ENCODE measurements at places on chromosomes 3 and 15.
A peak's percentile ranks its signal among the peaks of the same experiment; 100 is the strongest.

GRCh38 chr15:76169018-76169417, 109.2 kb downstream of the TMEM266 start:
- DNase-seq, result peak; percentile 21

DNA sequence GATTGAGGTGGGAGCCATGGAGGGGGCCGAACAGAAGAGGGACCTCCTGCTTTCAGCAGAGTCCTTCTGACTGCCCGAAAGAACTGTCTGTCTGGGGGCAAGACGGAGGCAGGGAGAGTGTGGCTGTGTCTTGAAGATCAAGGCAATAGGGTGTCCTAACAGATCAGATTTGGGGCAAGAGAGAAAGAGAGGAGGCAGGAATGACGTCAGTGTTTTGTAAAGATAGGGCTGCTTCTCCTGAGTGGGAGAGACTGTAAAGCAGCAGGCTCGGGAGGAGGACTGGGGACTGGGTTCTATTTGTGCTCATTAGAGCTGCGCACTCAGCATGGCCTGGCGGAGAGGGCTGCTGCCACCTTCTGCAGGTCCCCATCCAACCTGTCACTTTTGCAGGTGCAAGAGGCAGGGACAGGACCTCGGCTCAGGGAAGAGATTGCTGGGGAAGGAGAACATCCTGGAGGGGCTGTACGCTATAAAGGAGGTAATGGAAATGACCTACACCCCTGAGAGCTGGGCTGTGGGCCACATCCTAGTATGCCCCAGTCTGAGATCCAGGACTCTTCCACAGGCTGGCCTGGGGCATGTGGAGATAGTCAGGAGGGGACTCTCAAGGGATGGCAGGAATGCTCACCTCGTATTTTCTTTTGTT, 29.0 kb upstream of the FGD5 start:
- no peak for DNase-seq

- no peak for DNase-seq
These were observed 10.6 kb downstream of the XXYLT1 start for GRCh38 chr3:195260280-195260905.

DNA sequence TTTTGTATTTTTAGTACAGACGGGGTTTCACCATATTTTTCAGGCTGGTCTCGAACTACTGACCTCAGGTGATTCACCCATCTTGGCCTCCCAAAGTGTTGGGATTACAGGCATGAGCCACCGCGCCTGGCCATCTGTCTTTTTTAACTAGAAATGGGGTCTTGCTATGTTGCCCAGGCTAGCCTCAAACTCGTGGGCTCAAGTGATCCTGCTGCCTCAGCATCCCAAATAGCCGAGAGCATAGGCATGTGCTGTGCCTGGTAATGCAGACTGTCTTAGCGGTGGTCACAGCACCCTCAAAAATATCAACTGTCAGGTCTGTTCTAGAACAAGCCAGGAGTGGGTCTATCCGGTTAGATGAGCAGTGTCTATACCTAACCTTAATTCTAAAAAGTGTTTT, 48.2 kb downstream of the SPATA12 start:
- DNase-seq, result no peak

- DNase-seq, result no peak
These were observed 166.9 kb downstream of the SMAD6 start for GRCh38 chr15:66868918-66869317.

- DNase-seq, result peak; percentile 72
These were observed 116.3 kb downstream of the TMCO5A start for GRCh38 chr15:38050529-38051448.

GRCh38 chr3:7917443-7918151, 584.0 kb upstream of the LMCD1 start:
- no peak for DNase-seq

GRCh38 chr3:127566833-127567232, 23.7 kb downstream of the TPRA1 start:
- no peak for DNase-seq

DNA sequence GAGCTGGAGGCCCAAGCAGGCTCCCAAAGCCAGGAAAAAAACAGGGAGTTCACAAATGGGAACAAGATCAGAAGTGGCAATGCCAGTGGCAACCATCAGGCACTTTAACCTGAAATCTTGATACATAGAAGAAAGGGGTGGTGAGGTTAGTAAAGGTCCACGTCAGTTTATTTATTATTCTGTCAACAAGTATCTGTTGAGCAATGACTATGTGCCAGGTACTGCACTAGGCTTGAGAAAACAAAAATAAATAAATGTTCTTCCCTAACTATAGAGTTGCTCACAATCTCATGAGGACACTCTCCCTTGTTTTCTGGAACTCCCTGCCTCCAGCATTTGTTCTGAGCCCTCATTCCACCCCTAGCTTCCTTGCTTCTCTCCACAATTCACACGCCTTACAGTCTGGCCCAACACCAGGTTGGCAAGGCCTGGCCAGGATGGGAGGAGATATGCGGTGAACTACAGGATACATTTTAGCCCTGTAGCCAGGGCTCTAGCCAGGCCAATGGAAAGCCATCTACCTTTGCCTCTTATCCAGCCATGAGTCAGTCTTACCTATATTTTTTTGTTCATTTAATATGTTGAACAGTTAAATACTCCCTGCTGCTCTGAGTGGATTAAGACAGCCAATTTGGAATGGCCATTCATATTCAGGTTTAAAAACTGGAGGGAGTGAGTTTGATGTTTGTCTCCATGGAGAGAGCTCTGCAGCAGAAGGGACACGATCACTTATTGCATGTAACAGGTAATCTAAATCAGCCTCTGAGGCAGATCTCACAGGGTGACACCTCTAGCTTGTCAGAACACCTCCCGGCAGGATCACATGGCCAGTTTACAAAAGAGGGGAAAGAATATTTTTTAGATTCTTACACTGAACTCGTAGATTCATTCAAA, 161.9 kb upstream of the ATP11B start:
- DNase-seq, result no peak

DNA sequence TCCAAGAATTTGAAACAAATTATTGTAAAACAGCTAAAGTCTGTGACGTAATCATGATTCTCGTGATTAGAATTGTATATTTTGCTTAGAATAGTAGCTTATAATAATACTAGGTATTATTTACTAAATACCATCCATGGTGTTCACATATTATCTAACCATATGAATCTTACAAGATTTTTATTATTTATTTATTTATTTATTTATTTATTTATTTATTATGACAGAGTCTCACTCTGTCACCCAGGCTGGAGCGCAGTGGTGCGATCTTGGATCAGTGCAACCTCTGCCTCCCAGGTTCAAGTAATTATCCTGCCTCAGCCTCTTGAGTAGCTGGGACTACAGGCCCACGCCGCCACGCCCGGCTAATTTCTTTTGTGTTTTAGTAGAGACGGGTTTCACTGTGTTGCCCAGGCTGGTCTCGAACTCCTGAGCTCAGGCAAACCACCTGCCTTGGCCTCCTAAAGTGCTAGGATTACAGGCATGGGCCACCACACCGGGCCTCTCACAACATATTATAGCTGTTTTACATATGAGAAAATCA, 173.5 kb downstream of the EPHA3 start:
- DNase-seq, result no peak

GRCh38 chr3:32869513-32870047, 51.8 kb downstream of the TRIM71 start:
- DNase-seq, result no peak

DNA sequence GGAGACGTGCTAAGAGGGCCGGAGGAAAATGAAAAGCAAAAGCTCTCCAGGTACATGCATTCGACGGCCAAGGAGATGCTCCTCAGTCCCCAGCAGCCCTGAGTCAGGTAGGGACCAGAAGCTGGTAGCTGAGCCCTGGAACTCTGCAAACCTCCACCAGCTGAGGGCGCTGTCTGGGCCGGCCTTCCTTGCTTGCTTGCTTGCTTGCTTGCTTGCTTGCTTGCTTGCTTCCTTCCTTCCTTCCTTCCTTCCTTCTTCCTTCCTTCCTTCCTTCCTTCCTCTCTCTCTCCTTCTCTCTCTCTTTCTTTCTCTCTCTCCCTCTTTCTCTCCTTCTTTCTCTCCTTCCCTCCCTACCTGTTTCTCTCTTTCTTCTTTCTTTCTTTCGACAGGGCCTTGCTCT, 94.6 kb upstream of the RASGRF1 start:
- no peak for DNase-seq

DNA sequence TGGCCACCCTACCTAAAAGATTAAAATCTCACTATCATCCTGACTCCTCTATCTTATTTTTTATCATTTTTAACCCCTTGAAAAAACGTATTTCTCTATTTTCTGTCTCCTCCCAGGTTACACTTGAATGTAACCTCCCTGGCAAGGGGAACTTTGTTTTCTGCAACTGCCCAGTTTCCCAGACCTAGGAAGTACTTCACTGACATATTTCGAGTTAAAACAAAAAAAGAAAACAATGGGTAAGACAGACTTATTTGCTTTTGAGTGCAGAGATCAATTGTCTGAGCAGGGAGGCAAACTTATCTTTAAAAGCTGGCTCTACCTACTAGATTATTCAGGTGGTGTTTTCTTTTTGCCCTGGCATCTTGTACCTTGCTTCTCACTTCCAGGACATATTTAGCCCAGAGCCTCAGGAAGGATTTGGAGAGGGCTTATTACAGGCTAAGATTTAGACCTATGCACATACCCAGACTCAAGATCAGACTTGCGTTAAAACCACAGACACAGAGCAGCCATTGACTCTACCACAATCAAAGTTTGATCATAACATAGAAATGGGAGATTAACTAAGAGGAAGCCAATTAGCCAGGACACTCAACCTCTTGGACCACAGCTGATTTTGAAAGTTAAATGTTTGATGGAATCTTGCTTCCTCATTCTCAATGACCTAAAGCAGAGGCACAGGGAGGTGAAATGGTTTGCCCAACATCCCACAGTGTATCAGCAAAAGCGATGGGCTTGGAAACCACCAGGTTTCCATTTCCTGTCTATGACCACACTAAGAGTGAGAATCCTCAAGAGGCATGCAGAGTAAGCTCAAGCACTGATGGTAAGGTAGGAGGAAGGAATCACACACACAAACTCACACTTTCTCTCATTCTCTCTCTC, 169.5 kb upstream of the THBS1 start:
- peak; percentile 30 for DNase-seq

DNA sequence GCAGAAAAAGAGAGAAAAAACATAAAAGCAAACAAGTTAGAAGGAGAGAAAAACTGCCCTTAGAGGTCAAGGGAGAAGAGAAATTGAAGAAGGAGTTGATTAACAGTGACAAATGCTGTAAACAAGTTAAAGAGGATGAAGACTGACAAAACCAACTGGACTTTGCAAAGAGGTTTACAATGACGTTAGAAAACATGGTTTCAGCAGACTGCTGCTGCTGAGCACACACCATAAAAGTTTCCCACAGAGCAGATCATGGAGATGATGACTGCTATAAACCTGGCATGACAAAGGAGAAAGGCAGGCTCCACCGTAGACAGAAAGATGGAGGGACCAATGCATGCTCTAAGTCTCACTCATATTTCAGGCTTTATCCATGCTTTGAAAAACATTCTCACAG, 78.7 kb downstream of the POLQ start:
- DNase-seq, result no peak

DNA sequence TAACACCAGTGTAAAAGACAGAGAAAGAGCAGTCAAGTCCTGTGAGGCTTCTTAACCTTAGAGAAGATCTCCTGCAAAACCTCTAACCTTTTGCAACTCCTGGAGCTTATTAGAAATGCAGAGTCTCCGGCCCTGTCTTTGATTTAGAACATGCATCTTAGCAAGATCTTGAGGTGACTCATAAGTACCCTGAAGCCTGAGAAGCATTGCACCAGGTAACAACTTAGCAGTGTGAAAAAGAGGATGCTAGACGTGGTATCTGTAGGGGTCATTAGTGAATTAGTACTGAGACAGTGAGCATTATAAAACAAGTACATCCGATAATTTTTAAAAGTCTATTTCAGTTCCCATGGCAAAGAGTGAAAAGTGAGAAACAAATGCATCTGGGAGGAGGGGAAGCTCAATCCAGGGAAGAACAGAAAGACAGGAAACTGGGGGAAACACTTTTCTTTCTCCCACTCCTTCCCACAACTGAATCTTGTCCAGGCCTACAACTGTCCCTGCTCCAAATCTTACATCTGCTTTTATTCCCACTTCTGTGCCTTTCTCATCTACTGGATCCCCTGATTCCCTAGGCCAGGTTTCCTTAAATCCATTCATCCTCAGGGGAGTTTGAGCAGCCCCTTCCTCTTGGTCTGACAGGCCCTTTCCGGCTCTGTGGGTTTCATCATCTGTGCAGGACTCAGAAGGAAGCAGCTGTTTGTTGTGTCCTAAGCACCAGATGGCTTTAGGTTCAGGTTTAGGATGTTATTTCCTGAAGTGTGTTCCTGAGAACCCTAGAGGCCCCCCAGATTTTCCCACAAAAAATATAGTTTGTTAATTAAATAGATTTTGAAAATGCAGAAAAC, 128.1 kb upstream of the IL12A start:
- DNase-seq, result no peak

DNA sequence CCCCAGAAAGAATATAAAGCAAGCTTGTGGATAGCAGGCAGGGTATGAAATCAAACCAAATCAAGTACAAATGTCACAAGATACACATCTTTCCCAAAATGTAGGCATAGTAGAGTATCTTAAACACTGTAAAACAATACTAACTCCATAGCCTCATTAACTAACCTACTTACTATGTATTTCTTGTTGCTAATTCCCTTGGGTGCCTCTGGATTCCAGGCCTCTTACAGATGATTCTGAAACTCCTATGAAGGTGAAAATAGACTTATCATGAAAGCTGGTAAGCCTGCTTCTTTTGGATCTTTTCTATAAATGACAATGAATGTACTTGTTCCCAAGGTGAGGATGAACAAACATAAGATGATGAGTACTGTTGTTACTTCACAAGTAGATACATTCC, 93.8 kb downstream of the FRMD5 start:
- DNase-seq, result peak; percentile 73

- no peak for DNase-seq
These were observed 34.9 kb upstream of the CLK3 start for GRCh38 chr15:74580538-74581350.

DNA sequence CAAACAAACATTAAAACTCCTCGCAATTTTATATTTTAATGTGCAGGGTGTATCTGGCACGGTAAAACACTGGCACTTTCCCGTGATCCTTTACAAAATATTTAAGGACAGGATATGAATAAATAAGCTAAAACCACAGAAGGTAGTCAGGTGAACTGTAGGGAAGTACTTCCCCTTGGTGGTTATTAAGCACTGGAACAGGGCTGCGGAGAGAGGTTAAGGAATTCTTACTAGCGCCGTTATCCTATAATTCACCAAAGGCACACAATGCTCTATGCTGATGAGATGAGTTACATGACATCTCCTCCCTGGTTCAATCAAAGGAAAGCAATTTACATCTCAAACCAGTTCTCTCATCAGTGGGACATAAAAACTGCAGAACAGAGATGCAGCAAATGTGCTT, 289.8 kb downstream of the ZBTB20 start:
- DNase-seq, result no peak

GRCh38 chr3:125083776-125084175, 28.0 kb upstream of the HEG1 start:
- peak; percentile 56 for DNase-seq

DNA sequence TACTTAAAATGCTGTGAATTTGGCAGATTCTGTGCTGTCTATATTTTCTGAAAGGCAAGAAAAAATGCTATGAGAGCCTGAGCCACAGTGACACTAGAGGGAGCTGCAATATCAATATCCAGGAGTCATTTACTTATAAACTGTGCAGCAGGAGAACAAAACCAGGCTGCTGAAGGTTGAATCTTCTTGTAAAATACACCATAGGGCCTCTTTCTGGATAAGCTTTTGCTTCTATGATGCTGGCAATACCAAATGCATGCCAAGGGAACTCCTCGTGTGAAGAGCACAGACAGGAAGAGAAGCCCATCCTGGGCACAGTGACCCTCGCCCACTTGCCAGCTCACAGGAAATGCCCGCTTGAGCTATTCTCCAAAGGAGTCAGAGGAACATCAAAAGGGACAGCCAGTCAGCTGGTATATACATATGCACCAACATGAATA, 48.0 kb upstream of the TSPAN3 start:
- DNase-seq, result peak; percentile 88

GRCh38 chr3:164030194-164030593, 1048.1 kb downstream of the SI start:
- no peak for DNase-seq

Data from fibroblast of the aortic adventitia (primary cell).